ENCODE measurements at places on chromosomes 16 and 17.

GRCh38 chr16:82653550-82654511 lies 27.1 kb downstream of the CDH13 start:
- ATAC-seq = peak; percentile 93

DNA sequence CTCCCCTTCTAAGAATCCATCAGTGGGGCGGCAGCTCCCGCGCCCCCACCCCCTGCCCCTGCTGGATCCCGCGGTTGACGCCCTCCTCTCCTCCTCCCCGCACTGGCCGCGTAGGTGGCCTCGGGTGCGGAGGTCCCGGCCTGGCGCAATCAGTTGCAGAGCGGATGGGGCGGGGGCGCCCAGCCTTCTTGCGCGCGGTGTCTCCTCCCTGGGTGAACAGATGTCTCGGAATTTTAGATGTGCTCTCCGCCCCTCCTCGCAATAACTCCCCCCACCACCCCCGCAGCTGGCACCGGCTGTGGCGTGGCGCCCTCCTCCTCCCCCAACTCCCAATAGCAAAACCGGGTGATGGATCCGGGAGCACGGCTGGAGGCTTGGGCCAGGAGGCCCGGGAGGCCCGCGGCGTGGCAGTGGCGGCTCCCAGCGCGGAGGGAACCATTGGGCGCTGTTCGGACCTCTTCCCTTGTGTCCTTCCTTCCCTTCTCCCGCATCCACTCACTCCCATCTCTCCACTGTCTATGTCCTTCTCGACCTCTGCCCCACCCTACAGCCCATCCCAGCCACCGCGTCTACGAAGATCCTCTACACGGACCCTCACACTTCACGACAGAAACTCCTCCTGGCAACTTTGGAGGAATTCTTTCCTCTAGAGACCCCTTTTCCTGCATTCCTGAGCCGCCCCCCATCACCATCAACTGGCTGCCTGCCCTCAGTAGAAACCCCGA lies 11.0 kb downstream of the NEUROD2 start:
- ATAC-seq = no peak

GRCh38 chr16:3444032-3444388 lies 530 bp downstream of the NAA60 start:
- ATAC-seq = peak; percentile 32

DNA sequence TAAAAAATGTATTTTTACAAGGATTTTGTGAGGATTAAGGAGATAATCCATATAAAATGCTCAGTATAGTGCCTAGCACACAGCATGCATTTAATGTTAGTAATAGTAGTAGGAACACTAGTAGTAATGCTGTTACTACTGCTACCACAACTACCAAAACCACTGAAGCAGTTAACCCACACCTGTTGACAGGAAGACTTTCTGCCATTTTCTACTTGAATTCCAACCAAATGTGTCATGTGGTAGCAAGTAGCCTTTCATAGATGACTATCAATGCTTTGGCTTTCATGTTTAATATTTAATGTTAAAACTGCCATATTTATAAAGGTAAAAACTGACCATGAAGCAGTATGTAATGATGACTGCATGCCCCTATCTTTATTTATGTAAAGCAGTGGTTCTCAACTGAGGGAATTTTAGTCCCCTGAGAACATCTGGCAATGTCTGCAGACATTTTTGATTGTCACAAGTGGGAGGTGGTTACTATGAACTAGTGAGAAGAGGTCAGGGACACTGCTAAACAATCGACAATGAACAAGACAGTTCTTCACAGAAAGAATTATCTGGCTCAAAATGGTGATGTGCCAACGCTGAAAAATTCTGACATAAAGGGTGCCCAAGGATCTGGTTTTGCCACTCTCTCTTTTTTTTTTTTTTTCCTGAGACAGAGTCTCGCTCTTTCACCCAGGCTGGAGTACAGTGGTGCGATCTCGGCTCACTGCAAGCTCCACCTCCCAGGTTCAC lies 89.4 kb downstream of the ITFG1 start:
- no peak for ATAC-seq

GRCh38 chr17:6456914-6457687 lies 12.8 kb downstream of the PIMREG start:
- no peak for ATAC-seq

All from motor neuron (in vitro differentiated cells).